ENCODE measurements at places on chromosomes 7 and 10.

- no peak for DNase-seq
Observed at GRCh38 chr7:131027287-131027773, 293.3 kb upstream of the KLF14 start.

- DNase-seq, result no peak
Observed at GRCh38 chr7:158061026-158061630, 526.5 kb downstream of the PTPRN2 start.

DNA sequence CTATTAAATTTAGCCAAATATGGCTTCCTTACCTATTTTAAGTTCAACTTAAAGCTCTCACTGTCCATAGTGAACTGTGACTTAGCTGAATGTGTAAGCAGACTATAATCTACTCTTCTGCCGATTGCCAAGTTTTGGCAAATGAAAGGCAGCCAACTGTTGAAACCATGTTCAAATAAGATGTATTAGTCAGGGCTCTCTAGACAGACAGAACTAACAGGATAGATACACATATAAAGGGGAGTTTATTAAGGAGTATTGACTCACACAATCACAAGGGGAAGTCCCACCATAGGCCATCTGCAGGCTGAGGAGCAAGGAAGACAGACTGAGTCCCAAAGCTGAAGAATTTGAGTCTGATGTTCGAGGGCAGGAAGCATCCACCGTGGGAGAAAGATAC is 837.7 kb upstream of the AUTS2 start:
- DNase-seq, result no peak

DNA sequence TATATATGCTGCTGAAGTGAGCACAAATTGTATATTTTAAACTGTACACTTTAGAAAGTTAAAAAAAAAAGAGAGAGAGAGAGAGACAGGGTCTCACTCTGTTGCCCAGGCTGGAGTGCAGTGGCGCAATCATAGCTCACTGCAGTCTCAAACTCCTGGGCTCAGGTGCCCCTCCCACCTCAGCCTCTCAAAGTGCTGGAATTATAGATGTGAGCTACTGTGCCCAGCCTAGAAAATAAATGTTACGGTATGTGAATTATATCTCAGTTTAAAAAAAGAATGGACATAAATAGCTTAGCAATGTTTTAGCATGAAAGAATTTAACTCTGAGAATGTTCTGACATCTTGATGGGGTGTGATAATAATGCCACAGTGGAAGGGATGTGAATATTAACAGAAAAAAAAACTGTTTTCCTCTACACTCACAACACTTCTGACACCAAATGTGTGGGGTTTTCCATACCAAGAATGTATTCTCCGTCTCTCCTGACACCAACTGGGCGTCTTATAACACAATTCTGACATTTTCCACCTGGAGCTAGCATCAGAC is 162.1 kb downstream of the PLCE1 start:
- DNase-seq, result no peak

DNA sequence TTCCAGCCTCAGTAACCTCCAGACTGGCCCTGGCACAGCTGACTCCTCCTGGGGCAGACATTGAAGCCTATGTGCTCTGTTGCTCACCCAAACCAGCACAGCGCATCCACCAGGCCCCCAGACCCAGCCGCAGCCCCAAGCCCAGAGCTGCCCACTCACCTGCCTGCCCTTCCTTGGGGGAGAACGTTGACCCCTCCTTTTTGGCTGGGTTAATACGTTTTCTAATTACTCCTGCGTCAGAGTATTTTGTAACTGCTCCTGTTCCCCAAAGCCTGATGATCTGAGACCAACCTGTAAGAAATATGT is 106.9 kb upstream of the NPS start:
- DNase-seq, result no peak

GRCh38 chr7:28405662-28406061 is 6.7 kb upstream of the CREB5 start:
- no peak for DNase-seq

GRCh38 chr10:110107430-110107829 is 99.6 kb downstream of the ADD3 start:
- DNase-seq, result no peak

DNA sequence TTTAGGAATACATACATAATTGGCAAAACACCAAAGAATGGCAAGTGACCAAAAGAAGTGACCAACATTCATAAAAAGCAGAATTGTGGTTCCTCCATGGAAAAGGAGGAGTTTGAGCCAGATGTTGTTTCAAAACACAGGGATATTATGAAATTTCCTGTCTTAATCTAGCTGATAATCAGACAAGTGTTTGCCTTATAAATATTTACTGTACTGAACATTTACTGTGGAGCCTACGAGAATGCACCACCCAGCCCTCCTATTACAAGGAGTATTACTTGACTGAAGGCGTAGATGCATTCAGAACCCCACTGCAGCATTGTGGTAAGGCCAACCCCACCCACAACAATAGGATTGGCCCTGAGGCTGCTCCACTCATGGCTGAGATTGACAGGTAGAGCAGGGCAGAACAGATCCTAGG is 118.9 kb downstream of the AKR1D1 start:
- no peak for DNase-seq

- DNase-seq, result no peak
Observed at GRCh38 chr10:14040787-14041631, 289.7 kb downstream of the FRMD4A start.
